Stimulated activated CD8-positive, alpha-beta memory T cell treated with anti-CD3 and anti-CD28 coated beads, Interleukin-2, amount 100 ng/mL, for 1 hour (primary cell): ENCODE measurements at places on chromosomes 2 and 18.

DNA sequence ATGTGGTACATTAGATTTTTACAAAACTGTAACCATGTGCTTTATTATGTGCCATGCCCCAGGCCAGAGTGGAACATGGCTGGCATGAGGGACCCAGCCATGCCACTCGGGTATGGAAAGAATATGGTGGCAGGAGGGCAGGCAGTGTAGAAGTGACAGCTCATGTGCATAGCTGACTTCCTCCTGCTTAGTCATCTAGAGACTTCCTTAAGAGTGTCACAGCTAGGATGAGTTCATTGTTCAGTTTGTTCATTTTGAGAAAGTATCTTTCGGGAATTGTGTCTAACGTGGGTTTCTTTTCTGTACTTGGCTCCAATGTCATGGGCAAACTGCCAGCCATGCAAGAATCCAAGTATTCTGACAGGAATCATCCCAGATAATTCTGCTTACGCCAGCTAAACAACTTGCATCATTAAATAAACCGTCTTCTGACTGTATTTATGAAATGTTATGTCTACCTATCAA lies 94.3 kb upstream of the ITGB6 start:
- no peak for DNase-seq

DNA sequence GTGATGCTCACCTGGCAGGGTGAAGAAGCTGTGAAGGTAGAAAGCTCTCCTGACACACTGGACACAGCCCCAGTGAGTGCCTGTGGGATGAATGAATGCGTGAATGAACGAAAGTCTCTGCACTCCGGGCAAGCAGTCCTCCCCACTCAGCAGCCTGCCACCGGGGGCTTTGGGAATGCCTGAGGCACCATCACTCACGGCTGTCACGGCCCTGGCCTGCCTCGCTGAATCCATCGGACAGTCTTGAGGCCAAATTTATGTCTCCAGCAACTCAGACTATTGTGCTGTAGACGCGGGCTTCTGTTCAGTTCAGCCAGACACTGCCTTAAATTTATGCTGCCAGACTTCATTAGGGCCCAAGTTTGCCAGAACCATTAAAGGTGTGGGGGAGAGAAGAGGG lies 62.9 kb upstream of the TEX51 start:
- no peak for DNase-seq

DNA sequence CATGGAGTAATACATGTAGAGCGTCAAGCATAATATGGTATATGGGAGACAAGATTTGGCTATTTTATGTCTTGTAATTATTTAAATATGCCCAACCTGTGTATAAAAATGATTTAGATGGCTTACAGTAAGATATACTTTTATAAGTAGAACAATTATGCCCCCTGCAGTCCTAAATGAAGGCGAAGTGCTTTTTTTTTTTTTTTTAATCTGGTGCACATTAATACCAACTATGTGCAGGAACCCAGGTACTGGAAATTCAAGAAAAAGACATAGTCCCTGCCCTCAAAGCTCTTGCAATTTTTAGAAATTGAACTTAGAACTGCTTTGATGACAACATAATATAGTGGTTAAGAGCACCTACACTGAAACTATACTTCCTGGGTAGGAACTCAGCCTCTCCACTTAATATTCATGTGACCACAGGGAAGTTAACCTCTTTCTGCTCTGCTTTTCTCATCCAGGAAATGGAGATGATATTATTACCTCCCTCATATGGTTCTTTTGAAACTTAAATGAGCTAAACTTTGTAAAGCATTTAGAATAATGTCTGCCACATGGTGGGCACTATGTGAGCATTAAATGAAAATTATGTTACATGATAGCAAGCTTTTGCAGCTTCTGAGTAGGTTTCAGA lies 38.1 kb downstream of the AFTPH start:
- DNase-seq: no peak

GRCh38 chr18:245282-245847 lies 22.5 kb downstream of the THOC1 start:
- no peak for DNase-seq

DNA sequence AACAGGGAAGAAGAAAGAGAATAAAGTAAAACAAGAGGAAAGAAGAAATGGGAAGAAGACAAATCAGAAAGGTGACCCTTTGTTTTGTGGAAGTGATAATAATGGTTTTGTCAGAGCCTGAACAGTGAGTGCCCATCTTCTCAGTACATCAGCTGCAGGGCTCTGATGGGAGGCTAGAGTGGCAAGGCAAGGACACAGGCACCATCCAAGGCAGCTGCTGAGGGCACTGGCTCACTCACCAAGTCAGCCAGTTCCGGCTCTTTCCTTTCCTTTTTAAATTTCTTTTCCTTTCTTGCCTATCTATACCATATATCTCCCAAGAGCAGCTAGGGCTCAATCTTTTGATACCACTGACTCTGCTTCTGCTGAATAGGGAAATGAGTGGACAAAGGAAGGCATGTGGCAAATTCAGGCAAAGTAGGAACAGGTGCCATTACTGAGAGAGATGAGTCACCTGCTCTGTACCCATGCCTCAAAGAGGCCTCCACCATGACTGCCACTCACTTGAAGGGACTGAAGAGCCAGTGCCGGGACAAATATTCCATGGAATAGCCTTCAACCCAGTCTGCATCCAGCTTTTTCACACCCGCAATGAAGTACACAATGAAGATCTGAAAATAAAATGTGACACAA lies 6.2 kb downstream of the GGCX start:
- DNase-seq: no peak

- DNase-seq: no peak
These were observed 117.1 kb downstream of the CAPN13 start for GRCh38 chr2:30690126-30690561.

GRCh38 chr2:200221055-200221955 lies 85.2 kb upstream of the SPATS2L start:
- no peak for DNase-seq

- no peak for DNase-seq
These were observed 77.1 kb upstream of the CDC42EP3 start for GRCh38 chr2:37748541-37748940.
